ENCODE measurements at places on chromosomes 16 and 17.

DNA sequence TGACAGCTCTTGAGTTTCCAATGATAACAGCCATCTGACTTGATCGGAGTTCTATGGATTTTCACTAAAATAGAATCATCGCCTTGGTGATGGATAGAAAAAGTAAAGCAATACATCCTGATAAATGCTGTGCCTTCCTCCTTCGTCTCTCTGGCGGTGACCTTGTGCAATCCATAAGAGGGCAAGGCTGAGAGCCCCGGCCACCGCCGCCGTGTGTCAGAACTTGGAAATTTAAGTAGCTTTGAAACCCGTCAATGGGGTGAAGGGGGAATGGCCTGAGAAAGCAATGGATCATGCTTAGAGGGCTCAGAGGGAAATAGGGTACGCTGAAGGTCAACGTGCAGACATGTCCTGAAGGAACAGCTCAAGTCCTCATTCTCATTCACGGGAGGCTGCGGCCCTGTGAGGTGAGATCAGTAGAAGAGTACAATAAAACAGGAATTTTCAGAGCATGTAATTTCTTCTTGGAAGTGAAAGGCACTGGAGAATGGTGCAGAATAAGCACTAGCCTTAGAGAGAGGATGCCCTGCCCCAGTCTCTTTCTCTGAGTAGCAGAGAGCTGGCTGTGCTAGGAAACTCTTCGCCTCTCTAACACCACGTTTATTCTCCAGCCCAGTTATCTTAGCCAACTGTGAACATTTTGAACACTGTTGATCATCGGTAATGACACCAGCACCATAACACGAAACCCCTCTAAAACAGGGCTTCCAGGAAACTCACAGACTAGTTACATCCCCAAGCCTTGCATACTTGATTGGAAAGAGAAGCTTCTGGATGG, 573.5 kb downstream of the WWOX start:
- no peak for DNase-seq

- no peak for DNase-seq
Observed at GRCh38 chr16:77745972-77746371, 23.7 kb downstream of the NUDT7 start.

- no peak for DNase-seq
Observed at GRCh38 chr17:28888832-28889231, 8.7 kb downstream of the FLOT2 start.

DNA sequence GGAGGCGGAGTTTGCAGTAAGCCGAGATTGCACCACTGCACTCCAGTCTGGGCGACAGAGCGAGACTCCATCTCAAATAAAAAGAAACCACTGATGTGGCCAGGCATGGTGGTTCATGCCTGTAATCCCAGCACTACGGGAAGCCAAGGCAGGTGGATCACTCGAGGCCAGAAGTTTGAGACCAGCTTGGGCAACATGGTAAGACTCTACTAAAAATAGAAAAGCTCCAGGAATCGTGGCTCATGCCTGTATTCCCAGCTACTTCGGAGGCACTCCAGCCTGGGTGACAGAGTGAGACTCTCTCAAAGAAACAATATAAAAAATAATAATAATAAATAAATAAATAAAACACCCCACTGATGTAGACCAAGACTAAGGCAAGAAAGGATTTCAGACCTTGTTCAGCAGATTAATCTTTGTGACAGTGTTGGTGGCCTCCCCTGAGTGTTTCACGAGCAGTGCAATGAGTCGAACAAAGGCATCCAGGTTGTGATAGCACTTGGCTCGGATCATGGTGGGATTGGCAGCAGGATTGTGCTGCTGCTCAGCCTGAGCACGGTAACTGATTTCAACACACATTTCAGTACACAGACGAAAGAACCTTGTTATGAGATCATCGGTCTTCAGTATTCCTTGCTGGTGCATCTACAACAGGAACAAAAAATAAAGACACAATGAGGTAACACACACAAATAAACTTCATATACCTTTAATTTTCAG, 18.6 kb downstream of the SETD6 start:
- no peak for DNase-seq

DNA sequence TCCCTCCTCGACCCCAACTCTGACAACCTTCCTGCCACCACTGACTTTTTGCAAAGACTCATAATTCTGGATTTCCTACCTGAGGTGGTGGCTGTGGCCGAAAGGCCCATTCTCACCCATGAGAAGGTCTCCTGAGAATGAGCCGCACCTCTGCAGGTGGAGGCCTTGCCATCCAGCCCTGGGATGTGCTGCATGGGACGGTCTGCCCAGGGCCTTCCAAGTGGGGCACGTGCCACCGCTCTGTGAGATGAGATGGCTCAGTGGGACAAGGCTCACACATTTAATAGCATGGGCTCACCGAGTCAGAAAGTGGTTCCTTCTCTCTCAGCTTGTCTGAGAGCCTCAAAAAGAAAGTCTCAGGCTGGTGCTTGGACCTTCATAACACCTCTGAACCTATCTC, 112.8 kb downstream of the AMFR start:
- DNase-seq, result no peak

DNA sequence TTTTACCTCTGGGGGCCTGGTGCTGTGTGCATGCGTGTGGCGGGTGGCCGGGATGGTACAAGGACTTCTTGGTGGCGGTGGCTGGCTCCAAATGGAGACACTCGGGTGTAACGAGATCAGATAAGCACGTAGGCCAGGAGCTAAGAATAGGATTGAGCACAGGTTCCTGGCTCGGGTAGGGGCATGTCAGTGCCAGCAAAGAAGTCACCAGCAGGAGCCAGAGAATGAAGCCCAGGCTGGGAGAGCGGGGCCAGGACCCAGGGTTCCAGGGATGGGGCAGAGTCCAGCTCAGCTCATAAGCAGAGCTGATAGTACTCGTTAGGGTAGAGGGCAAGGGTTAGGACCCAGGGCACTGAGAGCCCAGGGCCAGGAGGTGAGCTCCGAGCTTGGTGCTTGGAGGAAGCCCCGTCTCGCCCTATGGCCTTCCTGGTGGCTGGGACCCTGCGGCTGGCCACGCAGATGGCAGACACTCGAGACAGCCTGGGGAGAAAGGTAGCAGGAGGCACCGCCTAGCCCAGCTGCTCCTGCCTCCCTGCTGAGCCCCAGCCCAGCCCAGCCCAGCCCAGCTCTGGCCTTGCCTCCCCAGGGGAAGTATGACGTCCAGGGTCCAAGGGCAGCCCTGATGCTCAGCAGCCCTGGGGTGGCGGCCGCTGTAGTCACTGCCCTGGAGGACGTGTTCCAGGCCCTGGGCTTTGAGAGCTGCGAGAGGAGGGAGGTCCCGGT, 8.9 kb downstream of the ZNF213 start:
- DNase-seq, result no peak

DNA sequence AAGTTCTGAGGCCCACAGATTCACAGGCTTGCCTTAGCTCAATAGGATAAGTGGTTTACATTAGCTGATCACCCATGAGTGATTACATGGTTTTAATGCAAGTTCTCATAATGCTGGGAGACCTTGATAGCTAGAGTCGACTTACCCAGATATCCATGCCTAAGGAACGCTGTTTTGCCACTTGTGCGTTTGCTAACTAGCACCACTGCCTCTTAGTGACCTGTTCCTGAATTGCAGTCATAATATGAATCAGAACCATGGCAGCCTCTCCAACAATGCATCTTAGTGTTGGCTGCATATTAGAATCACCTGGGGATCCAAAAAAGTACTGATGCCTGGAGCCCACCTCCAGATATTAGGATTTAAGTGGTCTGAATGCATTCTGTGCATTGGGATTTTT, 251.1 kb upstream of the CDH5 start:
- DNase-seq, result no peak

- DNase-seq, result no peak
Observed at GRCh38 chr17:31415004-31415454, 23.6 kb downstream of the RAB11FIP4 start.

- no peak for DNase-seq
Observed at GRCh38 chr16:77402118-77402517, 32.7 kb downstream of the ADAMTS18 start.

DNA sequence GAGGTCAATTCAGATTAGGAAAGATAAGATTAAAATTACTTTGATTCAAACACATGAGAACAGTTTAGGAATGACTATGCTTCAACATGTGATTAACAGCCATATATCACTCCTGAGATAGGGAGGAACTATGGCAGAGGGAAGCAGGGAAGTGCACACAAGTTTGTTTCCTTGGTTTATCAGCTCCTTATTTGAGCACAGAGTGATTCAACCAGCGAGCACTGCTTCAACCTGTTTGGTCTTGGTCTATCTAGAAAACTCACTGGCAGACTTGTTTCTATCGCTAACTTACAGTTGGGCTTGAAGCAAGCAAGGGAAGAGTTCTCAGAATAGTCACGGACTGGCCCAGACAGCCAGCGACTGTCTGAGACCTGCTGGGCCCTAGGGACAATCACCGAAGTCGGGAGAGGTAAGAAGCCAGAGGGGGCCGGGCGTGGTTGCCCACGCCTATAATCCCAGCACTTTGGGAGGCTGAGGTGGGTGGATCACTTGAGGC, 23.5 kb downstream of the TUBG1 start:
- no peak for DNase-seq

DNA sequence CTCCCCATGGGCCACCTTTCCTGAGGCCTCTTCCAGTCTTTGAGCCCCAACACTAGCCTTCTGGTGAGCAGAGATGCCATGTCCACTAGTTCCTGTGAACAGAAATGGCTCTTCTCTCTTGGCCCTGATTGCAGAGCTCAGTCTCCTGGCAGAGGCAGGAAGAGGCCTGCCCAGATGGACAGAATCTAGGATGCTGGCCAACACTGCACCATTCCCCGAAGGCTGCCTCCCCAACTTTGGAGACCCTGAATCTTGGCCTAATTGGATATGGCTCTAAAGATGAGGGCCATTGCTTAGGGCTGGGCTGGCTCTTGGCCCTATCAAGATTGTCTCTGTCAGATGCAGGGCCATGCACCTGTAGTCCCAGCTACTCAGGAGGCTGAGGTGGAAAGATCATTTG, 18.0 kb upstream of the DYNLL2 start:
- no peak for DNase-seq
